ENCODE measurements at places on chromosomes 2 and 18.

DNA sequence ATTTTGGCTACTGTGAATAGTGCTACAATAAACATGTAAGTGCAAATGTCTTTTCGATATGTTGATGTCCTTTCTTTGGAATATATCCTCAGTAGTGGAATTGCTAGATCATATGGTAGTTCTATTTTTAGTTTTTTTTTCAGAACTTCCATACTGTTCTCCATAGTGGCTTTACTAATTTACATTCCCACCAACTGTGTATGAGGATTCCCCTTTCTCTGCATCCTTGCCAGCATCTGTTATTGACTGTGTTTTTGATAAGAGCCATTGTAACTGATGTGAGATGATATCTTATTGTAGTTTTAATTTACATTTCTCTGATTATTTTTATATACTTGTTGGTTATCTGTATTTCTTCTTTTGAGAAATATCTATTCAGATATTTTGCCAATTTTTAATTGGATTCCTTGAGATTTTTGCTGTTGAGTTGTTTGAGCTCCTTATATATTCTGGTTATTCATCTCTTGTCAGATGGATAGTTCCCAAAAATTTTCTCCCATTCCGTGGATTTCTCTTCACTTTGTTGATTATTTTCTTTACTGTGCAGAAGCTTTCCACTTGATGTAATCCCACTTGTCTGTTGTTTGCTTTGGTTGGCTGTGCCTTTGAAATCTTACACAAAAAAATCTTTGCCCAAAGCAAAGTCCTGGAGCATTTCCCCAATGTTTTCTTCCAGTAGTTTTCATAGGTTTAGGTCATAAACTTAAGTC, 532.3 kb downstream of the PID1 start:
- DNase-seq = no peak

GRCh38 chr2:159963700-159964099, 98.7 kb downstream of the PLA2R1 start:
- DNase-seq = no peak

DNA sequence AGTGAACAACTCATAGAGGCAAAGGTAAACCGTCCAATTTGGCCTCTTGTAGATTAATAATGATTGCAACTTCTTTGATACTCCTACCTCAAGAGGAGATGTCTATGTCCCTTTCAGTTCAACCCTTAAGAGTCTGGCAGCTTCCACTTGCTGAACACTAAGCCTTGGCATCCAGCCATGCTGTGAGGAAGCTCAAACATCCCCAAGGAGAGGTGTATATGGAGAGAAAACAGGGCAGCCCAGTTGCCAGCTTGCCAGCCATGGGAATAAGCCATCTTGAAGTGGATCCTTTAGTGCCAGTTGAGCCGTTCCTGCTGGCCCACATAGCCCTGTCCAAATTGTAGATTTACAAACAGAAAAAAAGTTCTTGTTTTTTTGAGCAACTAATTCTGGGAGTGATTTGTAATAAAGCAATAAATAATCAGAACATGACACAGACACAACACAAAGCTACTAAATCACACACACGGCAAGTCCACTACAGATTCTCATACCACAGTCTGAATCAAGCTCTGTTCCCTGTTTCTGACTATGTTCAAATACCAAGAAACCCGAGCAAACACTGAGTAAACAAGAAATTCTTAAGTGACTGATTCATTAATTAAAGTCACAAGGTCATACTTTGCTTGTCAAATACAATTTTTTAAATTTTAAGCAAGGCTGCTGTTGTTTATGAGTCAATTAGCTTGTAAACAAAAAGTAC, 96.1 kb downstream of the PID1 start:
- DNase-seq = no peak

- no peak for DNase-seq
Observed at GRCh38 chr18:2903006-2903405, 56.2 kb downstream of the EMILIN2 start.

DNA sequence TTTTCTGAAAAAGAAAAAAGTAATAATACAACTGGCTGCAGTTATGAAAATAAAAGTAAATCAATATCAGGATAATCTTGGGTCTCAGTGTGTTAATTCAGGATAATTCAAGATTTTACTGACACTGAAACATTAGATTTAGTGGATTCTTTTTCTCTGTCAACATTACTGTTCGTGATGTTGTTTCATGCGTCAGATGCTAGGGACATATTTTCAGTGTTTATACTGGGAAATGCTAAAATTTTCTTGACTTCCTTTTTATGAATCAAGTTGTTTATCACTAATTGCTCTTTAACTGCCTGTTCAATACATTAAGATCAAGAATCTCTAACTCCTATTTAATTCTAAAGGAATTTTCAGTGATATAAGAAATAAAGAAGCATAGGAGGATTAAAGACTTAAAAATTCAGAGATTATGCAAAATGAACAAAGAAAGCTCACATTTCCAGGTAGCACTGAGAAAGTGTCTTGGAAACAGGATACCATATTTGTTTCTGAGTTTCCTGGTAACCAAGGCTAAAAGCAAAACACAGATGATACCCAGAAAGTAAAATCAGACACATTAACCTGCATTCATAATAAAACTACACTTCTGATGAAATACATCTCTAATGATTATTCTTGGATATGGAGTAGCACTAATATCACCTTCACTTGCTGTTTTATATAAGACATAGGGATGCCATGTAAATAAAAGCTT, 174.0 kb downstream of the ARL4C start:
- DNase-seq = no peak

GRCh38 chr18:7896161-7896560, 329.0 kb downstream of the PTPRM start:
- DNase-seq = no peak

DNA sequence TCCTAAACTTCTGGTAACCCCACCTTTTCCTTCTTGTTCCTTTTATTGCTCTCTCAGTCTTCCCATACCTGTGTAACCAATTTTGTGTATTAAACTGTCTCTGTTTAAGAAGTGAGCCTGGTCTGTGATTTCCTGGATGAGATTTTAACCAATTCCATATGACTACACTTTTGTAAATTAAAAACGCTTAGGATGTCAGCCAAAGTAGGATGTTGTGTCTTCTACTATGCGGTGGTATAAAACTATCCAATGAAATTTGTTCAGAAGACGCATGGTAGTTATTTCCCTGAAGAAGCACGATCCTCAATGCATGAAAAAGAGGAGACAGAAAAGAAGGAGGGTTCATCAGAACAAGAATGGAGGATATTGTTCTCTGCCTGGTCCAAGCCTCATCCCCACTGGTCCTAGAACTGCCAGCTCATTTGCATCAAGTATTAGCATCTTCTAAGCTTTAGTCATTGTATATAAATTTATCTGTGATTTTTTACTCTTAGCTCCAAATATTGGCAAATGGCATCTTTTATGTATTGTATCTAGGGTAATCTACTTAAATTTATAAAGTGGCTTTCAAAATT, 127.4 kb downstream of the TGIF1 start:
- no peak for DNase-seq

DNA sequence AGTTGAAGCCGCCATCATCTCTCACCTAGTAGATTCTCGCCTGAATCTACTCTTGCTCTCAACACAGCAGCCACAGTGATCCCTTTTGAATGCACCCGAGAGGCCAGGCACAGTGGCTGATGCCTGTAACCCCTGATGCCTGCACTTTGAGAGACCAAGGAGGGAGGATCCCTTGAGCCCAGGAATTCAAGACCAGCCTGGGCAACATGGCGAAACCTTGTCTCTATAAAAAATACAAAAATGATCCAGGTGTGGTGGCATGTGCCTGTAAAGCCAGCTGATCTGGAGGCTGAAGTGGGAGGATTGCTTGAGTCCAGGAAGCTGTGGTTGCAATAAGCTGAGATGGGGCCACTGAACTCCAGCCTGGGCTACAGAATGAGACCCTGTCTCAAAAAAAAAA, 60.3 kb upstream of the EML4 start:
- no peak for DNase-seq
